Effector memory CD4-positive, alpha-beta T cell (primary cell): ENCODE measurements at places on chromosomes 12 and 14.

GRCh38 chr12:129184127-129184928, 331.1 kb downstream of the GLT1D1 start:
- H3K27me3 ChIP-seq: no peaks in the 10 kb centered on the region
- H3K36me3 ChIP-seq: no peaks in the 10 kb centered on the region
- H3K4me3 ChIP-seq: no peak overlapping the region

DNA sequence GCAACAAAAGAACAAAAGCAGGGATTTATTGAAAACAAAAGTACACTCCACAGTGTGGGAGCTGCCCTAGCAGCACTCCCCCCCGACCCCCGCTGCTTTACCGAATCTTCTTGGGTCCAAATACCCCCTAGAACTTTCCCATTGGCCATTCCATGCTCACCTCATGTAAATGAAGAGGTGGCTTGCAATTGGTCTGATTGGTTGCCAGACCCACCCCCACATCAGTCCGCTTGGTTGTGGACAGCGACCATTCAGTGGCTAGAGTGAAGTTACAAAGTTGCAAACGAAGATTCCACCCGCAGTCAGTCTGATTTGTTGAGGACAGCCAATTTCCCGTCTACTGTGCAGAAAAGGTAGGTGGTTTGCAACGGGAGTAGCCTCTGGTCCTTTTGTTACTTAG, 3.9 kb downstream of the STYX start:
- peaks cover 11% of the 10 kb centered on the region for H3K36me3 ChIP-seq
- H3K4me1 ChIP-seq: peaks cover 13% of the 10 kb centered on the region
- H3K4me3 ChIP-seq: no peak overlapping the region
- no peak overlapping the region for H3K27ac ChIP-seq
- H3K27me3 ChIP-seq: no peaks in the 10 kb centered on the region

GRCh38 chr12:38175538-38175937, 141.0 kb upstream of the ALG10B start:
- H3K27ac ChIP-seq: no peak overlapping the region
- H3K36me3 ChIP-seq: no peaks in the 10 kb centered on the region

GRCh38 chr14:106094654-106095189, 568.3 kb downstream of the TMEM121 start:
- DNase-seq: no peak
- H3K4me3 ChIP-seq: no peak overlapping the region
- no peaks in the 10 kb centered on the region for H3K36me3 ChIP-seq
- no peaks in the 10 kb centered on the region for H3K4me1 ChIP-seq

- no peak within 1 kb of the TSS for H3K27ac ChIP-seq
- H3K4me1 ChIP-seq: peaks cover 4% of the 10 kb centered on the region
- no peaks in the 10 kb centered on the region for H3K36me3 ChIP-seq
- DNase-seq: no peak
- H3K27me3 ChIP-seq: peaks cover 13% of the 10 kb centered on the region
- peak within 1 kb of the TSS; percentile 17 for H3K4me3 ChIP-seq
Observed at GRCh38 chr12:6383572-6384498, at the start of gene LTBR. LTBR (plus strand) TSS chr12:6384162; CDS start chr12:6384359, 197 bp downstream.

DNA sequence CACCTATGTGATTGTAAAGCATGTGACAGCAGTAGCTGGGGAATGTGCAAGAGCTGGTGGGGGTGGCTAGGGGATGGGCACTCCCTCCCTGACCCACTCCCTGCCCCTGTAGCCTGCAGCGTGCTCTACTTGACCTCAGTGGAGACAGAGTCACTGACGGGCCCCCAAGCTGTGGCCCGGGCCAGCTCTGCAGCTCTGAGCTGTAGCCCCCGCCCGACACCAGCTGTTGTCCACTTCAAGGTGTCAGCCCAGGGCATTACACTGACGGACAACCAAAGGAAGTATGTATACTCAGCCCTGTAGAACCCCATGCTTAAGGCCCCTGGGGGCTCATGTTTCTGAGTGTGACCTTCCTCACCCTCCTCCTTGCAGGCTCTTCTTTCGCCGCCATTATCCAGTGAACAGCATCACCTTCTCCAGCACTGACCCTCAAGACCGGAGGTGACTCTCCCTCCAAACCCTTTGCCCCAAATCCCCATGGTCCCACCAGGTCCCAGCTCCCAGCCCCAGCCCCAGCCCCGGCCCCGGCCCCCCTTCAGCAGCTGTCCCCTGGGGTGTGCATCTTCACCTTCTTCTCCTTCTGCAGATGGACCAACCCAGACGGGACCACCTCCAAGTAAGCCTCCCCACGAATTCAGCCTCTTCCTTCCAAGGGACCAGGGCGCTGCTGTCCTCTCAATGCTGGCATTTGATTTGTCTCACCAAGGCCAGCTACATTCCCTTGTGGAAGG, 13.3 kb downstream of the TNS2 start:
- H3K27me3 ChIP-seq: no peaks in the 10 kb centered on the region
- no peak overlapping the region for H3K4me3 ChIP-seq
- no peak overlapping the region for H3K27ac ChIP-seq
- no peak for DNase-seq
